ENCODE measurements at places on chromosomes 11 and 22. TPM values are rescaled to one million over a fixed set of nuclear protein-coding genes. Genes with fewer than 3 reads are reported as not detected.

TRIOBP gene
- 17.5 TPM for total RNA-seq

SNX32 gene
- 1.5 TPM for total RNA-seq

- H3K4me3 ChIP-seq = no peak overlapping the region
- H3K4me1 ChIP-seq = no peaks in the 10 kb centered on the region
- peaks cover 9% of the 10 kb centered on the region for H3K27me3 ChIP-seq
- H3K36me3 ChIP-seq = no peaks in the 10 kb centered on the region
These were observed 433.2 kb downstream of the SOX6 start for GRCh38 chr11:15923183-15923582.

DNA sequence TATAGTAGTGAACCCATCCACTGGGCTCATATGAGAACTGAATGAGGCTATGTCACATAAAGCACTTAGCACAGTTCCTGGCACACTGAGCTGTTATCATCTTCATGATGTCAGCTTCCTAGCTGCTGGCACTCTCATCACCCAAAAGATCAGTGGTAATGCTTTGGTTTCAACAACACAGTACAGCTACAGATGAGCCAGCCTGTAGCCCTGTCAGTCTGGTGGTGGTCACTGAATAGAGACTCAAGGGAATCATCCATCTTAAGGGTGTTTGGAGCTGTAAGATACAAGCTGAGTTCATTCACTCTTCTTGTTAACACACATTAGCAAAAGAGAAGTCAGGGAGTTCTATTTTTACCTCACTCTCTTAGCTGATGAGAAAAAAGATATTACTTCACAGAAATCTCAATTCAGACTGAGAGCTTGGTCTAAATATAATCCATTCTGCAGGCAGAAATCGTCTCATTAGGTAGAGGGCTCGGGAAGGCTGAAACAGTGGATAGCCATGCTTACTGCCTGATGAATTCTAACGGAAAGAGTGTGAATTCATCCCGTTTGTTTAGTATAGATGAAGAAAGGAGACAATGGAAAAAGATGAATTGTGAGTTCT is 6.3 kb upstream of the SLC1A2 start:
- no peaks in the 10 kb centered on the region for H3K4me1 ChIP-seq
- no peak for DNase-seq
- H3K36me3 ChIP-seq = no peaks in the 10 kb centered on the region
- no peak overlapping the region for H3K4me3 ChIP-seq

DNA sequence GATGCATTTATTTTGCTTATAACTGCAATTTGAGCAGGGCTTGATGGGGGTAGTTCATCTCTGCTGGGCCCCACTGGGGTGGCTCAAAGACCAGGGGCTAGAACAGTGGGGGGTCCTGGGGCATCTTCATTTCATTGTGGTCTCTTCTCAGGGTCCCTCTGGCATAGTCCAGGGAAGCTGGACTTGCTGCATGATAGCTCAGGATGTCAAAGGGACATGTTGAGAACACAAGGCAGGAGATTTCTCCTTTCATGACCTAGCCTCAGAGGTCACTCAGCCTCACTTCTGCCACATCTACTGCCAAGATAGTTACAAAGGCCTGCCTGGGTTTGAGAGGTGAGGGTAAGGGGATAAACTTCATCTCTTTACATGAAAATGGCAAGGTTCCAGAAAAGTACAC is 89.5 kb downstream of the CWC15 start:
- H3K4me1 ChIP-seq = no peaks in the 10 kb centered on the region
- no peaks in the 10 kb centered on the region for H3K27me3 ChIP-seq
- H3K27ac ChIP-seq = no peak overlapping the region
- H3K36me3 ChIP-seq = no peaks in the 10 kb centered on the region

DNA sequence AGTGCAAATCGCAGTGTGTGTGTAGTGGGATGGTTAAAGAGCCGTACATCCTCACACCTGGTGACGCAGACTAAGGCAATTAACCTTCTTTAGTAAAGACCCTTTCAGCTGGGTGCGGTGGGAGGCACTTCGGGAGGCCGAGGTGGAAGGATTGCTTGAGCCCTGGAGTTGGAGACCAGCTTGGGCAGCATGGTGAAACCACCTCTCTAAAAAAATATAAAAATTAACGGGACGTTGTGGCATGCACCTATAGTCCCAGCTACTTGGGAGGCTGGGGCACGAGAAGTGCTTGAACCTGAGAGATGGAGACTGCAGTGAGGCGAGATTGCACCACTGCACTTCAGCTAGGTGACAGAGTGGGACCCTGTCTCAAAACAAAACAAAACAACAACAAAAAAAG is 31.5 kb downstream of the ZBTB16 start:
- H3K27me3 ChIP-seq = no peaks in the 10 kb centered on the region
- no peak overlapping the region for H3K4me3 ChIP-seq
- H3K4me1 ChIP-seq = peaks cover 7% of the 10 kb centered on the region
- H3K36me3 ChIP-seq = peaks cover 1% of the 10 kb centered on the region
- H3K27ac ChIP-seq = no peak overlapping the region
